H54 (cell line): ENCODE measurements at places on chromosomes 16 and 17.

GRCh38 chr16:3207086-3207953, 19.3 kb downstream of the OR1F1 start:
- no peak for DNase-seq

- DNase-seq = no peak
These were observed 8.6 kb downstream of the KDM6B start for GRCh38 chr17:7842380-7843256.

DNA sequence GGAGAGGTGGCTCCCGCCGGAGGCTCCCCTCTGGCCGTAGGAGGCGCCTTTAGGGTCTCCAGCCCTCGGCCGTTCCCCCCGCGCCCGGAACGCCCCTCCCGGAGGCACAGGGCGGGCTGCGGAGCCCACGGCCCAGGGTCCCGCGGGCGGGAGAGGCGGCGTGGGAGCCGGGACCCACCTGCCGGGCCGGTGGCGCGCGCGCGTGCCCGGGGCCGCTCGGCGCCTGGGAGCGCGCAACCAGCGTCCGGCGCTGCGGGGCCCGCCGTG, at the start of gene MIF4GD:
Gene MIF4GD, minus strand, starts transcription at position 266 of the 267 bp plus-strand sequence. CDS start 1,036 bp downstream, outside the sequence.
- no peak for DNase-seq

DNA sequence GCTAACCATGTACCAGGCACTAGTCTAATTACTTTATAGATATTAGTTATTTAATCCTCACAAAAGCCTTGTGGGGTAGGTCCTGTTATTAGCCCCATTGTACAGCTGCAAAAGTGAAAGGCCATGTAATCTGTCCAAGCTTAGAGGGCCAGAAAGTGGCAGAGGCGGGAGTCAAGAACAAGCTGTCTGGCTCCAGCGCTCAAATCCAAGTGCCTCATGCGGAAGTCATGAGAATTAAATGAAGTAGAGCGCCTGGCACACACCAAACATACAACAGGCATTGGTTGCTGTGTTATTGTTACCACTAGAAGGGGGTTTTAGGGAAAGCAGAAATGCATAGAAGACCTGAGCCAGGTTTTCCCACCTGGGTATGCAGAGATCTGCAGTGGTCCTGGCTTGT, 1.2 kb downstream of the AQP8 start:
- DNase-seq = no peak

- DNase-seq = no peak
These were observed at the start of gene USH1G for GRCh38 chr17:74922694-74923537. TSS of gene USH1G (minus strand) at chr17:74923255. CDS start at chr17:74923073, 182 bp downstream.

- DNase-seq = no peak
These were observed 17.3 kb downstream of the LGALS3BP start for GRCh38 chr17:78962345-78962983.

DNA sequence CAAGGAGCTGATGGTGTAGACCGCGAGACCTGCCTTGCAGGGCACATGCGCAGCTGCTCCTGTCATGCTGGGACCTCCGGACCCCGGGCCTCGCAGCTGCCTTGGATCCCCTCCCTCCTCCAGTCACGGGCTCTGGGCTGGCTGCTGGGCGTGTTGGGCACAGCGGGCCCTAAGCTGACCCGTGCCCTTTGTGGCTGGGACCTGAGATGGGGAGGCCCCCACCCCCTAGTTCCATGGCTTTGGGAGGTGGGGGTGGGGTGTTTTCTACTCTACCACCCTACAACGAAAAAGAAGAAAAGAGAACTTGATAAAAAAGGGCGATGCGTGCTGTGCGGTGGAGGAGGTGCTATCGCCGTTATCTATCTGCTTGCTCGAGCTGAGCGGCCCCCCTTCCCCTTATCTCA, 14.5 kb downstream of the ZFPM1 start:
- no peak for DNase-seq

GRCh38 chr17:15973016-15973415, 26.5 kb downstream of the ZSWIM7 start:
- DNase-seq = no peak

GRCh38 chr17:83149029-83149725, 69.8 kb downstream of the METRNL start:
- no peak for DNase-seq

- no peak for DNase-seq
These were observed 773 bp upstream of the NETO2 start for GRCh38 chr16:47144559-47144877.

DNA sequence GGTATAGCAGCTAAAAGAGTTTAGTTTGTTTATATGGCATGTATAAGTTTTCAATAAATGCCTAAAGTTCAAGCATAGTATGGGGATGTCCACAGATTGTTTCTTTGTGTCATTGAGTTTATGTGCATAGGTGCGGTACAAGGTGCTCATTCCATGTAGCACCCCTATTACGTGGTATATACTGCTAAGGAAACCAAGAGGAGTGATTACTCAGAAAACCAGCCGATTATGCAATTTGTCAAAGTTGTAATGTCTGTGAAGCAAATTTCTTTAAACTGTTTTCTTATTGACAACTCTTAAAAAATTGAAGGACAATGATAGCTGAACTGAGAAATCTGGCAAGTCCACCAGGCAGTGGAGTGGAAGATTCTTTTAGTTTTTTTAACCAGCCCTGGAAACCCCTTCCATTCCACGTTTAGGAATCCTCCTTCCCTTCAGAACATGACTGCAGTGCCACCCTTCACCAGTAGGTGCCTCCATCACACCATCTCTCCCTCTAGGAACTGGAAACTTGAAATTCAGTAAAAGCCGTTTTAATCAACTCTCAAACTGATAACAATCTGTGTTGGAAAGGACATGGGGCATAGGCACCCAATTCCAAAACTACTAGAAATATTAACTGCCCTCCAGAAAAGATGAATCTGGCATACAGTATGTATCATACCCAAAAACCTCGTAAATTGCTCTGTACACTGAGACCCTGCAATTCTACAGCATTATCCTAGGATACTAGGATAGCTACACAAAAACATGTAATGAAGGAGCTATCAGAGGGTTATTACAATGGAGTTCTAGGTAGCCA, 43.5 kb downstream of the REXO5 start:
- no peak for DNase-seq

- DNase-seq = no peak
These were observed 613 bp downstream of the ECI1 start for GRCh38 chr16:2250652-2251295.

DNA sequence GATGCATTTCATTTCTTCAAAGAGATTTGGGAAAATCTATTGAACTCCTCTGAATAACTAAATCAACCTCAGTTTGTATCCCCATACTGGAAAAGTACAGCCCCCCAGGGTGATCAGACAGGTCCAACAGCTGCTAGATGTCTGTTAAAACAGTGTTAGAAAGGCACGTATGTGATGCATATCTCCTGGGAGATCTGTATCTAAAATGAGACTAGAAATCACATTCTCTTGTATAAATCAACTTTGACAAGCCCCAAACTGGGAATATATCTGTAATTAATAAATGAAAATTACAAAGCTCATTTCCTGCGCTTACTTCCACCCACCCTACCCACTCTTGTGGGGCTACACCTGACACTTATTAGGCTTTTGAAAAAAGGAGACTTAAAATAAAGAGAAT, 3.8 kb upstream of the KIF2B start:
- no peak for DNase-seq

- no peak for DNase-seq
These were observed 17.7 kb downstream of the ETV4 start for GRCh38 chr17:43528319-43528987.

DNA sequence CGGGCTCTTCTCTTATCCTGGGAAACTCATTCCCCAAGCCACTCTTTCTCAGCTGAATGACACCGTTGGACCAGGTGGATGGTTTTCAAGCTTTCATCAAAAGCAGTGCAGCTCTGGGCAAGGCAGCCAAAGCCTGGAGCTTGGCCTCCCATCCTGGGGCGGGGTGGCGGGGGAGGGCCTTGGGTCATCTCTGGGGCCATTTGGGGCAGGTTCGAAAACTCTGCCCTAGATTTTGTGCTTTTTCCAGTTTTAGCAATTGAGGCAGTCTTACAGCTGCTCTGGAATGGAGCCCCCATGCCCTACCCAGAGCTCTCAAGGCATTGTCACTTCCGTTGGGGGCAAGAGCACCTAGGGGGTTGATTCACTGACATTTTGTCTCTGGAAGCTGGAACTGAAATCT, 9.1 kb downstream of the MPRIP start:
- DNase-seq = no peak

- peak; percentile 36 for DNase-seq
These were observed 126.1 kb downstream of the PITPNC1 start for GRCh38 chr17:67503184-67503583.

- peak; percentile 65 for DNase-seq
These were observed 26.2 kb downstream of the ENDOV start for GRCh38 chr17:80441133-80441578.

DNA sequence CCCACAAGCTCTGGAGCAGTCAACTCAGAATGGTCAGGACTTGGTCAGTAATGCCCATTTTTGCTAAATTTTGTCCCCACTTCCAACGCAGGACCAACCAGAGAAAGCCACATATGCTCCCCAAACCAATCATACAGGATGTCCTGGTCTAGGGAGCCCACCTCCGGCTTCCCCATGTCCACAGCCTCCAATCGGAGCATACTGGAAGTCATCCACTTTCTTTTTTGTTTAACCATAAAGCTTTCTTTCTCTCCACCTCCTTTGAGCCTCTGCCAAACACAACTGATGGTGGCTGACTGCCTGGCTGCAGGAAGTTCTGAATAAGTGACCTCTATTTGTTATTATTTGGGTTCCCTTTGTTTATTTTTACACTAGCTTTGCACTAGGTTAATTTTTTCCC, 549.1 kb downstream of the WWOX start:
- no peak for DNase-seq

DNA sequence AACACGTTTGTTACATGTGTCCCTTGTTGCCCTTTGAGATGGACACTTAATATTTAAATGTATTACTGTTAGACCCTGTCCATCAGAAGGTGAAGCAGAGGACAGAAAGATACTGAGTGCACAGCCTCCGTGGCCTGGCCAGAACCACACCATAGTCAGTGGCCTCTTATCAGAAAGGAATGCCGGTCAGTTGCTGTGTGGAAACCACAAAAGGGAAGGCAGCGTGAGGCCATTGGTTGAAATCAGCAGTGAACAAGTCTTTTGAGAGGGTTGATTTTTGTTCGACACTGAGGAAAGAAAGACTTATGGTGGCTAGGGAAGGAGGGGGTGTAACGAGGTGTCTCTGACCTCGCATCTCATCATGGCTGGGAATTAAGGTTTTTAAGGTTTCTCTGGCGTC, 85.4 kb upstream of the CLEC18A start:
- peak; percentile 51 for DNase-seq

- no peak for DNase-seq
These were observed 91.8 kb upstream of the CLEC18A start for GRCh38 chr16:69859105-69859989.

- DNase-seq = no peak
These were observed 9.4 kb downstream of the RPAIN start for GRCh38 chr17:5429191-5429887.

DNA sequence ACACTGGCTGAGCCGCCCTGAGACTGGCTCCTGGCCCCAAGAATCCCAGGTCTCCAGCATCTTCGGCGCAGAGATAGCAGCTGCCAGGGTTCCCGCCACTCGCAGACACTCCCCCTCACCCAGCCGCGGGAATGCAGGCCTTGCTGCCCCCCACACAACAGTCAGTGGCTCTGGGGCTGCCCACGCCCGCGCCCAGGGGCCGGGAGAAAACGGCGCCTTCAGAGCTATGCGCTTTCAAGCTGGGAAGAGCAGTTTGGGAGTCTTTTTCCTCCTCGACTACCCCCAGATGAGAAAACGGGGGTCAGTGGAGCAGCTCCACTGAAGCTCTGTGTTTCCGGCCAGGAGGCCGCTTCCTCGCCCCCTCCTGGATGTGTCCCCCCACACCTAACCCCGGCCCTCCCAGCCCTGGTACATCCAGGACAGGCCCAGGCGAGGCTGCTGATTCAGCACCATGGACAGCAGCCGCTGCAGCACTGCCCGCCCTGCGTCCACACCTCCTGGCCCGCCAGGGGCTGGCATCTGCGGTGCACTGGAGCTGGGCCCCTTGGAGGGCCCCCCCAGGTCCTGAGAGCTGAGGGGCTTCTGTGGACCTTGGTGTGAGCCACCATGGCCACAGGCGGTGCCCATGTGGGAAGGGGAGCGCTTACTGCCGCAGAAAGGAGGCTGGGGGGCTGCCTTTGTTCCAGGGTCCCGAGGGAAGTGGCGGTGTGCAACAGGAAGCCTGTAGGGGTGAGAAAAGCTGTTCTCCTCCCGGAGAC, 35.7 kb downstream of the CACNA1H start:
- DNase-seq = peak; percentile 65
